ENCODE measurements at places on chromosomes 2 and 18. TPM values are rescaled to one million over a fixed set of nuclear protein-coding genes. Genes with fewer than 3 reads are reported as not detected.
A peak's percentile ranks its signal among the peaks of the same experiment; 100 is the strongest.

CABLES1 gene
- total RNA-seq, result 39.3 TPM

IL1R1 gene
- 79.6 TPM for total RNA-seq

PSMD1 gene
- total RNA-seq, result 40.5 TPM

DNA sequence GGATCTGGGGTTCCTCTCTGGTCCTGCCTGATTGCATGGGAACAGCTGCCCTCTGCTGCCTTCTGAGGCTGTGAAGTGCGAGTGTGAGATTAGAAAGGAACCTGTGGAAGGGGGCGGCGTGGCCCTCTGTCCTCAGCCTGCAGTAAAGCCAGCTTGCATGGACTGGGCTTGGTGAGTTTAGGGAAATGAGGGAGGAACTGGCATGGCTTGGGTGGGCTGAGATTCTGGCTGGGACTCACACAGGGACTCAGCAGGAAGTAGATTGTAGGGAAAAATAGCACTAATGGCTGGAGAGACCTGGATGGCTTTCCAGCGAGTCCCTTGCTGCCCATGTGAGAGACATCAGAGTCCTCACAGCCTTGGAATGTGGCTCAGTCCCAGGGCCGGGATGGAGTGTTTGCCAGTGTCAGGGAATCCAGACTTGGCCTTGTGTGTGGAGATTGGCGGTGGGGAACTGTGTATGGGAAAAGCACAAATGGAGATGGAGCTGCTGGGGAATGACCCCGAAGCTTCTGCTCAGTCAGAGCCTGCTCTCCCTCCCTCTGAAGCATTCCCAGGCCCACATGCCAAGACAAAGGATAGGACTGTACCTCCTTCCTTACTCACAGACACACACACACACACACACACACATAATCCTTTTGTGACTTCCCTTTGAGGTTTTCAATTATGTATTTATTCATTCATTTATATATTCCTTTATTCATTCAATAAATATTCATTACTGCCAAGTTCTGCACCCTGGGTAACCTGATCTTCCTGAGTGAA is 115.4 kb downstream of the ACAA2 start:
- H3K27me3 ChIP-seq, result no peaks in the 10 kb centered on the region
- H3K4me3 ChIP-seq, result no peak overlapping the region
- no peak overlapping the region for H3K27ac ChIP-seq

DNA sequence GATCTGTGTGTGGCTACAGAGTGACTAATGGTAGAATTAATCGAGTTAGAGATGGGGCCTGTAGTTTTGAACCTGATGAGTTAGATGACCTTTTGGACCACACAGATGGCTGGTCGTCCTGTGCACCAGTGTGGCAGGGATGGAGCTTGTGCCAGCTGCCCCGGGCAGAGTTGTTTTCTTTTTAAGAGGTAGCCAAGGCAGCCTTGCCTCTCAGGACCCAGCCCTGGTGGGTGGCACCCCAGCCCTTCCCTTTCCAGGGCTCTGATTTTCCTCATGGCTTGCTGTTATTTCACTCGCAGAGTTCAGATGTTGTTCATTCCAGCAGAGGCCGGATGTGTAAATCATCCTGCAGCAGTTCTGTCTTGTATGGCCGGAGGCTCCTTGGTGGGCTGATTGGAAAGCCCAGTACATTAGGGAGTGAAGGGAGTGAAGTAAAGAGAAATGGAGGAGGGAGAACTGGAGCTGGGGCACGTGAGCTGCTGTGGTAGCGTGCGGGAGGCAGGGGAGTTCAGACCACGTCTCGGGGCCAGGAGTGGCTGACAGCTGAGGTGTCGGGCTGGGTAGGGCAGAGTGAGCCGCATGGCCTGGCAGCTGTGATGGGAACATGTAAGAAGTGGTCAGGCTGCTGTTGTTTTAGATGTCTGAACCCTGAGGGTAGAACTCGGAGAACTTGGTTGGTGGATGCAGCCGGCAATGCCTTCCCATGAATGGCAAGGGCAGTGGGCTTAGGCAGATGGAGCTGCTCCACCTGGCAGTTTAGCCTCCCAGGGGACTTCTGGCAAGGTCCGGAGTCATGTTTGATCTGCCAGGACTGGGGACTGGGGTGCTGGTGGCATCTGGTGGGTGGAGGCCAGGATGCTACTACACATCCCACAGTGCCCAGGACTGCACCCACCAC is 28.8 kb downstream of the ASAP2 start:
- no peak overlapping the region for H3K4me3 ChIP-seq
- no peak for DNase-seq
- peak overlapping the region; percentile 83 for H3K27ac ChIP-seq
- no peaks in the 10 kb centered on the region for H3K36me3 ChIP-seq
- H3K4me1 ChIP-seq, result peaks cover 79% of the 10 kb centered on the region

DNA sequence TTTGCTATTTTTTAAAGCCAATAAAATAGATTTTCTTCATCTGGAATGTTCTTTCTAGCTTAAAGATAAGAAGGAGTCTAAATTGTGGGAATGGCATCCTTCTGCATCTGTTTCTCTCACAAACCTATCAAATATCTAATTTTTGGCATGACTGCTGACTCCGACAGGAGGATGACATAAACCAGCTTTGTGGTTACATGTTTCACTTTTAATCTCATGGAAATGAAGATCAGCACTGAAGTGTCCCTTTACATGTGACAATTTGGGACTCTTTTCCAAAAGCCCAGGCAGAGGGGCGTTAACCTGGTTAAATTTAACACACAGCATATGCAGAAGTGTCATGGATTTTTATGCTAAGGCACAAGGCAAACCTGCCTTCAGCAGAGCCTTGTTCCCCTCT is 694.7 kb downstream of the ARHGAP15 start:
- no peaks in the 10 kb centered on the region for H3K36me3 ChIP-seq
- H3K27ac ChIP-seq, result peak overlapping the region; percentile 4
- peaks cover 6% of the 10 kb centered on the region for H3K4me1 ChIP-seq

HOXD9 gene
- 12.5 TPM for total RNA-seq

GRCh38 chr2:60212181-60212945 is 341.1 kb downstream of the BCL11A start:
- peaks cover 39% of the 10 kb centered on the region for H3K4me1 ChIP-seq
- H3K36me3 ChIP-seq, result no peaks in the 10 kb centered on the region
- DNase-seq, result no peak
- no peak overlapping the region for H3K27ac ChIP-seq
- H3K4me3 ChIP-seq, result no peak overlapping the region
- no peaks in the 10 kb centered on the region for H3K27me3 ChIP-seq

RAB27B gene
- total RNA-seq, result 6.1 TPM

DNA sequence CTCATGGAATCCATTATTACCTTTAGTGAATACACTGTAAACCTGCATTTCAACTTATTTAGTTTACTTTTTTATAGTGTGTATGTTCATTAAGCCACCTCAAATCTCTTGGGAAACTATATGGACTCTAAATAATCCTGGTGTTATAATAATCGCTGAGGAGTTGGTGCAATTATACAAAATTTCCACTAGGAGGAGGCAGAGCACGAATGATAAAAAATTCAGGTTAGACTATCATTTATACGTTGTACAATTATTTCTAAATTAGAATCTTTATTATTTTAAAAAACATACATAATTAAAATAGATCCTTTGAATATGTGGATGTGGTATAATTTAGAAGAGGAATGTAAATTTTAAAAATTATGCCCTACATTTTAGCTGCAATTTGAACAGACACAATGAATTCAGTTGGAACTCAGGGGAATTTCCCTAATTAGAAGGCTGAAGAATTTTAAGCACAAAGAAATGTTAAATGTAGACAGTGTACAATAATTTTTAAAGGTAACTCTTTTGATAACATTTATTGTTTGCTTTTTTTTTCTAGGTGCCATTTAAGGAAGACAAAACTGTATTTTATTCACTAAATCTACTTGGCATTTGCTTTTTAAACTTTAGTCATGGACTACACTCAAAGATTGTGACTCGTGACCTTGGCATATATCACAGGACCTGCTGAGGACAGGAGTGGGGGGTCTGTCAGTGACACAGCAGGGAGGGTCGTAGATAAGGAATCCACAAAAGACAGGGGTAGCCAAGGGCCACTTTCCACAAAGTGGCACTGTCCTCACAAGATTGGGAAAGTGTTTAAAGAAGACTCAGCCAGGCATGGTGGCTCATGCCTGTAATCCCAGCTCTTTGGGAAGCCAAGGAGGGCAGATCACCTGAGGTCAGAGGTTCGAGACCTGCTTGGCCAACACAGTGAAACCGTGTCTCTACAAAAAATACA is 45.5 kb downstream of the RAB12 start:
- H3K27ac ChIP-seq, result no peak overlapping the region
- H3K4me3 ChIP-seq, result no peak overlapping the region
- no peaks in the 10 kb centered on the region for H3K27me3 ChIP-seq
- H3K36me3 ChIP-seq, result no peaks in the 10 kb centered on the region
- no peaks in the 10 kb centered on the region for H3K4me1 ChIP-seq

DNA sequence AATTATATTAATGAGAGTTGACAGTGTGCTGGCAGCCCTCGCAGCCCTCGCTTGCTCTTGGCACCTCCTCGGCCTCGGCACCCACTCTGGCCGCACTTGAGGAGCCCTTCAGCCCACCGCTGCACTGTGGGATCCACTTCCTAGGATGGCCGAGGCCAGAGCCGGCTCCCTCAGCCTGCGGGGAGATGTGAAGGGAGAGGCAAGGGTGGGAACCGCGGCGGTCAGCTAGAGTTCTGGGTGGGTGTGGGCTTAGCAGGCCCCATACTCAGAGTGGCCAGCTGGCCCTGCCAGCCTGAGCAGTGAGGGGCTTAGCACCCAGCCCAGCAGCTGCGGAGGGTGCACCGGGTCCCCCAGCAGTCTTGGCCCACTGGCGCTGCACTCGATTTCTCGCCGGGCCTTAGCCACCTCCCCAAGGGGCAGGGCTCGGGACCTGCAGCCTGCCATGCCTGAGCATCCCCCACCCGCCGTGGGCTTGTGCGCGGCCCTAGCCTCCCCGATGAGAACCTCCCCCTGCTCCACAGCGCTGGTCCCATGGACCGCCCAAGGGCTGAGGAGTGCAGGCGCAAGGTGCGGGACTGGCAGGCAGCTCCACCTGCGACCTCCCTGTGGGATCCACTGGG is 68.2 kb upstream of the LRRTM4 start:
- no peaks in the 10 kb centered on the region for H3K27me3 ChIP-seq
- no peak overlapping the region for H3K27ac ChIP-seq
- H3K4me3 ChIP-seq, result no peak overlapping the region
- H3K4me1 ChIP-seq, result no peaks in the 10 kb centered on the region
- no peak for DNase-seq

AP1S3 gene
- 9.8 TPM for total RNA-seq

RNPEPL1 gene
- total RNA-seq, result 65.1 TPM

VWA3B gene
- total RNA-seq, result not detected

DNA sequence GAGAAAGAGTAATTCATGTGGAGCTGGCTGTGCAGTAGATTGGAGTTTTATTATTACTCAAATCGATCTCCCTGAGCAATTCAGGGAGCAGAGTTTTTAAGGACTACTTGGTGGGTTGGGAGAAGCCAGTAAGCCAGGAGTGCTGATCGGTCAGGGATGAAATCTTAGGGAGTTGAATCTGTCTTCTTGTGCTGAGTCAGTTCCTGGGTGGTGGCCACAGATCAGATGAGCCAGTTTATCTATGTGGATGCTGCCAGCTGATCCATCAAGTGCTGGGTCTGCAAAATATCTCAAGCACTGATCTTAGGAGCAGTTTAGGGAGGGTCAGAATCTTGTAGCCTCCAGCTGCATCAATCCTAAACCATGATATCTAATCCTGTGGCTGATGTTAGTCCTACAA is 17.0 kb upstream of the UGT1A8 start:
- H3K27me3 ChIP-seq, result no peaks in the 10 kb centered on the region
- H3K36me3 ChIP-seq, result no peaks in the 10 kb centered on the region
- no peak for DNase-seq
- H3K4me3 ChIP-seq, result no peak overlapping the region
- H3K4me1 ChIP-seq, result no peaks in the 10 kb centered on the region
- no peak overlapping the region for H3K27ac ChIP-seq

HYCC2 gene
- total RNA-seq, result 14.7 TPM

DNA sequence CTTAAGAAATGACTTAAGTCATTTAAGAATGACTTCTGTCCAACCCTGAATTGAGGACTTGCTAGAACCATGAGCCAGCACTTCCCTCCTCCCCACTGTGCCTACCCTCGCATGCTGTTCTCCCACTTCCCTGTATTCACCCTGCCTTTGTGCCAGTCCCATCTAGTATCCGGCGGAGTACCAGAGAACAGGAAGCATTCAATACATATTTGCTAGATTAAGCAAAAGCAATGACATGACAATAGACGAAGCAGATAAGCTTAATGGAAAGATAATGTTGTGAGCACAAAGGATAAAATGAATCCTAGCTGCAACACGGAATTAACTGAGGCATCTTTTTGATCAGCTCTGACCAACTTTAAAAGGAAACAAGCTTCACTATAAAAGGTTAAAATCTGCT is 328.5 kb downstream of the TDRD15 start:
- no peaks in the 10 kb centered on the region for H3K4me1 ChIP-seq
- H3K36me3 ChIP-seq, result no peaks in the 10 kb centered on the region
- DNase-seq, result no peak
- no peaks in the 10 kb centered on the region for H3K27me3 ChIP-seq

DNA sequence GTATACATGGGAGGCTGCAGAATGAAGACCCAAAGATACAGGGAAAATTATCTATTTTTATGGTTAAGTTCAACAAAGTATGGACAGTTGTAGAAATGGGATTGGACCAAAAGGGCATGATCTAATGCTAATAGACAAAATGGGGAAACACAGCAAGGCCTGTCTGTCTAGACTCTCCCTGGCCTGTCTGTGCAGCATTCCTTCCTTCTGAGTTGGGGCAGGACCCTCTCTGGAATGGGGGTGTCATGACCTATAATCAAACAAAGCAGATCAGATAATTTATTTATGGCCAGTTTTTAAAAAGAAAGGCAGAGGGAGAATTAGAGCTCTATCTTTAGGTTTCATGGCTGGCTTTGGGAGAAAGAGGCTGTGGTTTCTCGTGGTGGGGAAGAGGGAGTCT is 104.4 kb downstream of the CTIF start:
- no peak for DNase-seq
- H3K4me3 ChIP-seq, result no peak overlapping the region
- no peaks in the 10 kb centered on the region for H3K4me1 ChIP-seq
- H3K27ac ChIP-seq, result no peak overlapping the region

CAPN14 gene
- total RNA-seq, result 4.7 TPM

LRP1B gene
- total RNA-seq, result 8.8 TPM

DNA sequence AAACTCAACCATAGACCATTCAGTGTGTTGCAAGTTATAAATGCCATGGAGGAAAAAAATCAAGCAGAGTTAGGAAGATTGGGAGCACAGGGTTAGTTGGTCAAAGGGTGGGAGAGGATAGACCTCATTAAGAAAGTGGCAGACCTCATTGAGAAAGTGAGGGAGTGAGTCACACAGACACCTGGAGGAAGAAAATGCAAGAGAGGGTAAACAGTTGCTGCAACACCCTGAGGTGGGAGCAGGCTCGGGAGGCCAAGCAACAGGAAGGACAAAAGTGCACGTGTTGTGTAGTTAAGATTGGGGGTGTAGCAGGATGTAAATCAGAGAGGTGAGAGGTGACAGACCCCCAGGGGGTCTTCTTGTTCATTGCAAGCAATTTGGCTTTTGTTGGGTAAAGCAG is 6.4 kb downstream of the IL1RL1 start:
- H3K4me3 ChIP-seq, result no peak overlapping the region
- no peaks in the 10 kb centered on the region for H3K36me3 ChIP-seq

- H3K27ac ChIP-seq, result no peak overlapping the region
- H3K36me3 ChIP-seq, result no peaks in the 10 kb centered on the region
- H3K4me3 ChIP-seq, result no peak overlapping the region
- peaks cover 27% of the 10 kb centered on the region for H3K4me1 ChIP-seq
- no peaks in the 10 kb centered on the region for H3K27me3 ChIP-seq
Observed at GRCh38 chr2:156476850-156477206, 40.6 kb downstream of the GPD2 start.

Measured in vagina (tissue), 2 donors.